ENCODE measurements at places on chromosomes 12 and 14.

GRCh38 chr12:52618216-52618615, at the start of gene KRT73:
Gene KRT73, minus strand, starts transcription at chr12:52618559. Its CDS starts 35 bp downstream, at chr12:52618524.
- DNase-seq: no peak

DNA sequence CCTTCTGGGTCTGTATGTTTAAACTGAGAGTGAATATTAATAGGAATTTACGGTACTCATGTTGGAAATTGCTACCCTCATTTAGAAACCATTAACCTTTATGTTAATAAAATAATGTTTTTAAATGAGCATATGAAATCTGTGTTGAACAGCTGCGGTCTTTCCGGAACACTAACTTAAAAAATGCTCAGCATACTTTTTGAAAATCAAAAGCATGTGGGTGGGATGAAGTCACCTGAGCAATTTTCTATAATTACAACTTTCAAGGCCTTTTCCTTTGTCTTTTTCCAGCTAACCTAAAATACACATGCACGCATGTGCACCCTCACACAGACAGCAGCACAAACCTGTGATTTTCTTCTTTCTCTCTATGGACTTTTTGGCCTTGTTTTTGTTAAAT, 39.8 kb downstream of the BORCS5 start:
- DNase-seq: no peak

DNA sequence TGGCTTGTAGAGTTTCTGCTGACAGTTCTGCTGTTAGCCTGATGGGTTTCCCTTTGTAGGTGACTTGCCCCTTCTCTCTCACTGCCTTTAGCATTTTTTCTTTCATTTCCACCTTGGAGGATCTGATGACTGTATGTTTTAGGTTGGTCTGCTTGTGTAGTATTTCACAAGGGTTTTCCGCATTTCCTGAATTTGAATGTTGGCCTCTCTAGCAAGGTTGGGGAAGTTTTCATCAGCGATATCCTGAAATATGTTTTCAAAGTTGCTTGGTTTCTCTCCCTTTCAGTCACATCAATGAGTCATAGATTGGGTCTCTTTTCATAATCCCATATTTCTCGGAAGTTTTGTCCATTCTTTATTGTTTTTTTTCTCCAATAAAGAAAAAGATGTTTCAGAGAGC, 11.4 kb downstream of the NOPCHAP1 start:
- no peak for DNase-seq

- DNase-seq: no peak
These were observed 169.5 kb downstream of the CHST11 start for GRCh38 chr12:104626069-104626837.

GRCh38 chr12:24113701-24114100, 164.2 kb upstream of the SOX5 start:
- DNase-seq: no peak

GRCh38 chr12:13229504-13229903, 33.0 kb downstream of the EMP1 start:
- no peak for DNase-seq

GRCh38 chr12:124828264-124829007, 35.2 kb downstream of the SCARB1 start:
- DNase-seq: peak; percentile 68

- DNase-seq: no peak
These were observed 8.7 kb upstream of the PLEKHA5 start for GRCh38 chr12:19120795-19121194.

DNA sequence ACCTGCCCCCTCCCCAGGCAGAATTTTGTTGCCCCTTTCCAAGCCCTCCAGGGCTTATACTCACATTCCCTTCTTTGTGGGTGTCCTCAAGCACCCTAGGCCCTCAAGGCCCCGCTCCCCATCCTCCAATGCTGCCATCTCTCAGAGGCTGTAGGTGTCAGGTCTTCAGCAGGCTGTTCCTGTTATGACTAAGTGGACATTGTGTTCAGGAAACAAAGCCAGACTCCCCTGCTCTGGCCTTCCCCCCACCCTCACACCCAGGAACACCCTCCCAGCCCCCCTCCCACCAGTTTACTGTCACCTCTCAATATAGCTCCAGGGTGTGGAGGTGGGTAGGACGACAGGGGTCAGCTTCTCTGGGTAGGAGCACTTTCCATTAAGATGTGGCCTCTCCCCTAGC, 1.4 kb upstream of the MYH6 start:
- DNase-seq: no peak

GRCh38 chr12:56914724-56915123, 19.5 kb downstream of the SDR9C7 start:
- DNase-seq: no peak

- no peak for DNase-seq
These were observed 3.7 kb downstream of the PIANP start for GRCh38 chr12:6696690-6697583.

- no peak for DNase-seq
These were observed 6.2 kb downstream of the ISCU start for GRCh38 chr12:108568338-108569154.

- DNase-seq: no peak
These were observed 337.5 kb downstream of the GLT1D1 start for GRCh38 chr12:129190827-129191226.

- no peak for DNase-seq
These were observed 3.8 kb downstream of the USP15 start for GRCh38 chr12:62263966-62264365.

DNA sequence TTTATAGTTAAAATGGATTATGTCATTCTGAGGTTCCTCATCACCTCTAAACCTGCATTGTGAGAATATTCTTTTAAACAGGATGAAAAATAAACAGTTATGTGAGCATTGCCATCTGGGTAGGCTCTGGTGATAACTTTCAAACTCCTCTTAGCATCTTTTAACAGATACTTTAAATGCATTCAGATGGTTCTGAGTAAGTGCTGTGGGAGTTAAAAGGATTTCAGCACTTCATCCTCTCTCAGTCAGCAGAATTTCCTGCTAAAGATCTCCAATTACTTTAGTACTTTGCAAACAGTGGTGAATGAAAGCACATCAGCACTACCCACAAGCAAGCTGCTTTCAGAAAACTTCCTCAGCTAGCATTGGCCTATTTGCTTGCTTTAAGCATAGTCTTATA, 59.3 kb upstream of the TMTC1 start:
- no peak for DNase-seq

- DNase-seq: no peak
These were observed 153.0 kb downstream of the NOVA1 start for GRCh38 chr14:26444822-26445221.

DNA sequence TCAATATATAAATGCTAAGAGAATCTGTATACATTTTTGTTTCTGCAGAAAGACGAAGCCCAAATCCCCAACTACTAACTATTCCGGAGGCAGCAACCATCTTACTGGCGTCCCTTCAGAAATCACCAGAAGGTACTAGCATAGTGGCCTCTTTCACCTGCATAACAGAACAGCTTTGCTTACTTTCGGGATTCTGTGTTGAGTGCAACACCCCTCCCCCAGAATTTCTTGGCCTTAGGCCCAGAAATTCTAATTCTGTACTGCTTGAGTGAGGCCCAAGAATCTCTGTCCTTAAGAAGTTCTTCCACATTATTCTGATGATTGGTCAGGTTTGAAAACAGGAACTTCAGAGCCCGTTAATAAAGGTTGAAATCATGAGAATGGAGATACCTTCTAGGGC, 2.9 kb downstream of the SPX start:
- no peak for DNase-seq

- DNase-seq: no peak
These were observed 2.0 kb upstream of the CACNA2D4 start for GRCh38 chr12:1920436-1920835.

- no peak for DNase-seq
These were observed 22.8 kb downstream of the UTP20 start for GRCh38 chr12:101302741-101303140.

DNA sequence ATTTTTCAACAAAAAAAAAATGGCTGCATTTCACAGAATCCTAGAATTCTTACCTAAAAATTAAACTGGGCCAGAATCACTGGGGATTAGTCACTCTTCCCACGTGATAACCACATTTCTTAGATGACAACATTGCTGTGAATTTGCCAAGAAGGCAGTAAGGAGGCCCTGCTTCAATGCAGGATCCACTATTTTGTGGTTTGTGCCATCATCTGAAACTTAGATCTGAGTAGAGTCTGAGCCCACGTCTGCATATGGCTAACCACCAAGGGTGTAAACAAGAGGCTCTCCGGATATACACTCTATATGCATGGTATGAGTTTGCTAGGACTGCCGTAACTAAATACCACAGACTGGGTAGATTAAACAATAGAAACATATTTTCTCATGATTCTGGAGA, 24.4 kb upstream of the TBX5 start:
- peak; percentile 91 for DNase-seq

DNA sequence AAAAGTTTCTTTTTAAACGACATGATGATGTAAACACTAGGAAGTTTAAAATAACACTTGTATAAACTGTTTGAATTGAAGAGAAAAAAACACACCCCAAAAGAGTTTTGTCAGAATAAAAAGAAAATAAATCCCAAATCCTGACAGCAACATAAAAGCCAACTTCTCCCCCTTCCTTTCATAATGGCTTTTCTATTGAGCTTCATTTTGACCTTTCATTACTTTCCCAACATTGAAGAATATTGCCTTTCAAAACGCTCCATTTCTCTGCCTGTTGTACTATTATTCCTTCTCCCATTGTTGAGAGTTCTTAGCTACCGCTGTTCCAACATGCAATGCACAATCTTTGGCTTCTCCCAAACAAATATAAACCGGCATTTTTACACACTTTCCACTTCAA, 448.5 kb downstream of the BCAT1 start:
- DNase-seq: no peak

GRCh38 chr12:68119724-68120211, 39.8 kb downstream of the IFNG start:
- DNase-seq: no peak

- peak; percentile 26 for DNase-seq
These were observed 89.5 kb upstream of the BCL2L14 start for GRCh38 chr12:11981121-11981733.

- DNase-seq: peak; percentile 90
These were observed 36.2 kb downstream of the SYNE3 start for GRCh38 chr14:95480109-95480886.

DNA sequence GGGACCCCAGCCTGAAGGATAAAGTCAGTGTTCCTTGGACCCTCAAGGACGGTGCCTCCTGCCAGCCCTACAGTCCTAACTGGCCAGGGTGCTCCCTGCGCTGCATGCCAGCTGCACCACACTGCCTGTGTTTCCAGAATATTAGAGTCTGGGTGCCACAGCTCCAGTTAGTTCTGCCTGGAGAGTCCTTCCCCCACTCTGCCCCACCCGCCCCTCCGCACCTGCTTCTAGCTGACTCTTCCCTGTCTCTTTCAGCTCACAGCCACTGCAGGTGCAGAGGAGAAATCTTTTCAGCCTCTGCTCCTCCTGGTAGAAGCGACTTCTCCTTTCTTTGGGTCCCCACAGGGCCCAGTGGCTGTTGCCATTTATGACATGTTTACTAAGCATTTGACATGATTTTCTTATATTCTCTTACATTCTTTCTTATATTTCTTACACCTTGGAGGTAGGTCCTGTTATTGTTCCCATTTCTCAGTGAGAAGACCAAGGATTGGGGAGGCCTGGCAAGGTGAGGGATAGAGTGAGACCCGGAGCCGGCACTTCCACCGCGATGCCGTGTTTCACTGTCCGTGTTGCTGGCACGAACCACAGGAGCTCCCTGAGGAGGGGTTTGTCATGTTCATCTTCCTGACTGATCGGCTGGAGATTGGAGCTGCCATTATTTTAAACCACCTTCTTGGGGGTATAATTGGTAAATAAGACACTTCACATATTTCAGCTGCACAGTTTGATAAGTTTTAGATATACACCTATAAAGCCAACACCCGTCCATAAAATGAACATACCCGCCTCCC, 29.4 kb downstream of the SYNE3 start:
- no peak for DNase-seq

- DNase-seq: no peak
These were observed 112.5 kb downstream of the RALGAPA1 start for GRCh38 chr14:35696575-35696974.

DNA sequence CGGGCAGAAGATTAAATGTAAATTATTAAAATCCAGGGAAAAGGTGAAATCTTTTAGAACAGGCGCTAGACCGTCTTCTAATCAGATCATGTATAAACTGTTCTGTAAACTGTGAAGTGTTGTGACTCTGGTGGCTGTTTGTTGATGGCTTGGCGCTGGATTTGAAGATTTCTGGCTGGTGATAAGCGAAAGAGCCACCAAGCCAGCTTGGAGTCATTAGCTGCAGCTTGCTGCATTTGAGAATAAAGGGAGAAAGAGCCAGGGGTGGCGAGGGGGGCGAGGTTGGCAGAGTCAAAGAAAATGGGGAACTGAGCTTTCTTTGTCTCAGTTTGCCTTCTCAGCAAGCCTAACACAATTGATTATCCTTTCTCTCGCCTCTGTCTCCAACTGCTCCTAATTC, 8.0 kb downstream of the SYNDIG1L start:
- no peak for DNase-seq

GRCh38 chr12:122753319-122753650, 661 bp downstream of the DENR start:
- DNase-seq: no peak

GRCh38 chr12:75611041-75611440, 99.6 kb upstream of the KRR1 start:
- no peak for DNase-seq

DNA sequence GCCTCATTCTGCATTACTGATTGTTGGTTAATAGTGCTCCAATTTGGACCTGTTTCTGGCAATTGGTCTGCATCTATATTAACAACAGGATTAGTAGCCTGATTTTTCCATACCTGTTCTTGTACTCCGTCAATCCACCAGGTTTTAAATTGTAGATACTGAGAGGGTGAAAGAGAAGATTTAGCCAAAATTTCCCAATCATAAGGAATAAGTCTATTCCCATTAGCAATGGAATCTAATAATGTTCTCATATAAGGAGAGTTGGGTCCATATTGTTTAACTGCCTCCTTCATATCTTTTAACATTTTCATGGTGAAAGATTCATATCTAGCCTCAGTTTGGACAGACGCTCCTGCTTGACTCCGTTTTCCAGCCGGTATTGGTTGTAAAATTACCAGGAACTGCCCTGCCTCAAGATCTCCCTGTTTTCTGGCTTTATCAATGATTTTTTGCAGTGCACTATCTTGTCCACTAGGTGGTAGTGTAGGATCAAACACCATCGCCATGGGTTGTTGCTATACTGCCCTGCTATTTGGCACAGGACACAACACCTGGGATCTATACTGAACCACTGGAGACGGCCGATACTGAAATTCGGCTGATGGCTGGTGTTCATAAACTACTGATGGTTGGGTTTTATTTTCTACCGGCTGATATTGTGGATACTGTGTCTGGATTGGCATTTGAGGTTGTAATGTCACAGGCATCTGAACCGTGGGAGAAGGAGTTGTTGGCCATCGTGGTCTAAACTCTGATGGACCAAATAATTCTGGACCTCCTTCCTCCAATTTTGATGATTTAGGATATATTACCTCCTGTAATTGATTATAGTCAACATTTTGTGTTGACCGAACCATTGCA, 25.2 kb downstream of the DHRS4L2 start:
- DNase-seq: peak; percentile 72

DNA sequence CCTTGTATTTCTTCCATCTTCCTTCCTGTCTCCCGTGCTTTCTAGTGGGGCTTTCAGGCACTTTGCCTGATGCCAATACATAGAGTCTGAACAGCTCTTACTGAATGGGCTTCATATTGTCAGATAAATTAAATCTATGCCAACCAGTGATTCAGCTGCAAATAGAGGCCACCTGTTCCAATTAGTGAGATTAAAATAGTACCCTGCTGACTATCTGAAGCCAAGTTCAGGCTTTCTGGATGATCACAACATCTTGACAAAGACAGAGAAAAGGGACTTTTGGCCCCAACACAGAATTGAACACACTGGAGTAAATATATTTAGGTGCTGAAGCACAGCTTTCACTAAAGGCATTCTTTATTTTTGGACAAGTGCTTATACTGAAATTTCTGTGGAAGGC, 11.8 kb downstream of the TMCC3 start:
- DNase-seq: no peak

All from AG20443 (cell line).